Endothelial cell (in vitro differentiated cells): ENCODE measurements at places on chromosomes 11 and 22. TPM values are rescaled to one million over a fixed set of nuclear protein-coding genes. Genes with fewer than 3 reads are reported as not detected.
A peak's percentile ranks its signal among the peaks of the same experiment; 100 is the strongest.

DNA sequence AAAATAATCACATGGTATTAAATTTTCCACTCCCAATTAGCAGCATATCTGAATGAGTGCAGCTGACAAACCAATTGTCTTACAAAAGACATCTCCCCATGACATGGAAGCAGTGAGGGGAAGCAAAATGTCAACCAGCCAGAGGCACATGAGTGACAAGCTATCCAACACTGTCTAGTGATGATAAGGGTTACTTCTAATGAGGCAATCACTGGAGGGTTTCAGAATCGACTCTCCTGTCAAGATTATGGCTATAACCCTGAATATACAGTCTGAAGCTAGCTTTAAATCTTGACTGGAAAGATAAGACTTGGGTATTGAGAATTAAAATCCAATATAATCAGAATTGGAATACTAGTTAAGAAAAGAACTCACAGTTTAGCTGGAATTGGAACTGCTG is 50.3 kb downstream of the AMBRA1 start:
- H3K27ac ChIP-seq: no peak overlapping the region
- H3K27me3 ChIP-seq: peaks cover 1% of the 10 kb centered on the region
- no peak overlapping the region for H3K4me3 ChIP-seq
- no peak for DNase-seq
- H3K4me1 ChIP-seq: no peaks in the 10 kb centered on the region
- peaks cover 46% of the 10 kb centered on the region for H3K36me3 ChIP-seq

GRCh38 chr11:24373516-24373915 is 123.3 kb upstream of the LUZP2 start:
- H3K27me3 ChIP-seq: no peaks in the 10 kb centered on the region
- H3K36me3 ChIP-seq: no peaks in the 10 kb centered on the region
- peaks cover 14% of the 10 kb centered on the region for H3K4me1 ChIP-seq
- no peak for DNase-seq

DNA sequence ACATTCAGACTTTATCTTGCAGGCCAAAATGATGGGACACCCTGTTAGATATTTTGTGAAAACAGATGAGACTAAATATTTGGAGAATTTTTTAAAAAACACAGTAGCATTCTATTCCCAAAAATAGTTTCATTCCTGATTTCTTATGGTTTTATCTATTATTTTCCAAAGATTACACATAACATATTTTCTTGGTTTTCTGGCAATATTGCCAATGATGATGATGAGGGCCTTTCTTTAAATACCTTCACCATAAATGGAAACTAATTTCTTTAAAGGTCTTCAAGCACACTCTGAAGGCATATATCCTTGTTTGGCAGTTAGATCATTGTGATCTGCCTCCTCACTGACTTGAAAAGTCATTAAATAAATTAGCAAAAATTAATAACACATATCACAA is 522.3 kb upstream of the LUZP2 start:
- no peak overlapping the region for H3K4me3 ChIP-seq
- H3K27me3 ChIP-seq: peaks cover 1% of the 10 kb centered on the region
- no peak for DNase-seq
- H3K27ac ChIP-seq: no peak overlapping the region
- no peaks in the 10 kb centered on the region for H3K36me3 ChIP-seq

Gene FOLR3
- total RNA-seq: not detected

Gene B3GAT1
- total RNA-seq: 18.2 TPM

DNA sequence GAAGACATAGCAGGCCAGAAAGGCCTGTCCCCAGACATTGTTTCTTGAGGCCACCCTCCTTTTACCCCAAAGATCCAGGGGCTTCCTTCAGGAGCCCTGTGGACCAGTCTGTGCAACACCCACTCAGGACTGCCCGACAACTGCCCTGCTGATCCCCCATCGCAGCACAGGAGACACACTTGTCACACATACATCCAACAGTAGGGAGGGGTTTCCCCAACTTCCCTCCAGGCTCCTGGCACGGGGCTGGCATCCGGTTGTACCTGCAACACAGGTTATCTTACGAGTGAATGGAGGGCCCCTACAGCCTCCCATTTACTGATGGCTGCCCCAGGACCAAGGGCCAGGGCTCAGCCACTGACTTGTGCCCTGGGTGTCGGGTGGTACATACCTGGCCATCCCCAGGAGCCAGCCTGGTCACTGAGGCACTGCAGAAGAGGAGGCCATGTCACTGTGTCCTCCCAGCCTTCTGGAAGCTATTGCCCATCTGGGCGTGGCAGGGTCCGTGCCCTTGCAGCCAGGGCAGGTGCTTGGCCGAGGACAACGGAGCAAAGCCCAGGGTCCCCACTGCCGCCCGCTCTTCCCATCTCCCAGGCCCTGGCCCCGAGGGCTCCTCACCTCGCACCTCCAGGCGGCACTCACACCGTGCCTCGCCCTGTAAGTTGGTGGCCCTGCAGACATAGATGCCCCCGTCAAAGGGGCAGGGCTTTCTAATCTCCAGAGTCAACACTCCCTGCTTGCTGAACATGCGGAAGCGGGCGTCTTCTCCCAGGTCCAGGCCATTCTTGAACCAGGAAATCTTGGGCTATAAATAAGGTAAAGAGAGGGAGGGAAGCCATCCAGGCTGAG is 20.8 kb downstream of the MYBPC3 start:
- peak overlapping the region; percentile 59 for H3K27ac ChIP-seq
- H3K27me3 ChIP-seq: no peaks in the 10 kb centered on the region
- H3K4me1 ChIP-seq: peaks cover 13% of the 10 kb centered on the region
- no peak overlapping the region for H3K4me3 ChIP-seq
- no peak for DNase-seq

Gene TRIM6
- 10.1 TPM for total RNA-seq

- no peak overlapping the region for H3K27ac ChIP-seq
- H3K4me3 ChIP-seq: no peak overlapping the region
- no peak for DNase-seq
- H3K27me3 ChIP-seq: peaks cover 3% of the 10 kb centered on the region
- H3K36me3 ChIP-seq: no peaks in the 10 kb centered on the region
Measured at GRCh38 chr11:69273571-69273970, 20.4 kb upstream of the MYEOV start.

Gene OPCML
- 4.1 TPM for total RNA-seq

GRCh38 chr11:68927280-68928135 is 23.8 kb downstream of the IGHMBP2 start:
- peaks cover 2% of the 10 kb centered on the region for H3K27me3 ChIP-seq
- no peaks in the 10 kb centered on the region for H3K4me1 ChIP-seq
- H3K27ac ChIP-seq: no peak overlapping the region
- no peak for DNase-seq
- no peak overlapping the region for H3K4me3 ChIP-seq

DNA sequence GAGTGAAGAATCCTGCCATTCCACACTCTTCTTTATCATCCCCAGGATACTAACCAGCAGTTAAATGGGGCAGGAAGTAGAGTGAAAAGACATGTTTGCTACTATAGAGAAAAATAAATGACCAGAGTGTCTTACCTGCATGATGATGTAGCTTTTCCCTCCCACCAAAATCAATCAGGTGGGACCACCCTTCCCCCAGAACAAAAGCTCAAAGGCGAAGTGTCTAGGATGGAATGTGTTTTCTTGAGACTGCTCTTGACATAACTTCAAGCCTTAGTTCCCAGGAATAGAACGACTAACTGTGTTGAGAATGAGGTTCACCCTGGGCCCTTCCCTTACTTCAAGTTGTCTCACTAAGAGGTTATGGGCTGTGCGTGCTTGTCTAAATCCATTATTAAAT is 339.2 kb upstream of the CCDC90B start:
- no peak for DNase-seq
- H3K27me3 ChIP-seq: no peaks in the 10 kb centered on the region
- no peak overlapping the region for H3K27ac ChIP-seq
- peaks cover 6% of the 10 kb centered on the region for H3K4me1 ChIP-seq
- H3K36me3 ChIP-seq: no peaks in the 10 kb centered on the region

Gene TEF
- total RNA-seq: 6.6 TPM

Gene RIMBP3C
- 0.18 TPM for total RNA-seq

Gene TYR
- total RNA-seq: not detected

- H3K36me3 ChIP-seq: no peaks in the 10 kb centered on the region
- H3K27me3 ChIP-seq: no peaks in the 10 kb centered on the region
- no peak overlapping the region for H3K4me3 ChIP-seq
- no peak for DNase-seq
- no peak overlapping the region for H3K27ac ChIP-seq
Measured at GRCh38 chr11:8368194-8368593, 104.5 kb upstream of the LMO1 start.
